ENCODE measurements at places on chromosomes 16 and 17.

- no peak for DNase-seq
Observed at GRCh38 chr17:33684735-33685134, 391.6 kb upstream of the ASIC2 start.

DNA sequence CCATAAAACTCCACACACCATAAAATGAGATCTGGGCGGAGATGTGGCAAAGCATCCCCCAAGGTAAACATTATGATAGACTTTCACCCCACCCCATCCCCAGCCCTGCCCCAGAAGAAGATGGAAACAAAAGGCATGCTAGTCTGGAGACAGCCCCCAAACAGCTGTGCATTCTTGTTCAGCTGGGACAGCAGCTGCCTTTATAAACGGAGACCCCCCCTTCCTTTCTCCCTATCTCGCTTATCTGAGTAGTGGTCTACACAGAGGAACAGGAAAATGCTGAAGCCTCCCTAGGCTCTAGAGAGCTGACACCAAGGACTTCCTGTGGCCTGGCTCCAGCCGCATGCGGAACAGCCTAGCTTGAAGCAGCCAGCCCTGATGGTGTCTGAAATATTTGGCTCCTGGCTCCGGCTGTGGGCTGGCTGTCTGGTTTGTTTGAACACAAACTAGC lies 190.3 kb upstream of the ANKFN1 start:
- no peak for DNase-seq

GRCh38 chr17:62794666-62794971 lies 13.5 kb downstream of the MARCHF10 start:
- no peak for DNase-seq

GRCh38 chr16:79928142-79928873 lies 327.8 kb upstream of the MAF start:
- DNase-seq = no peak

- no peak for DNase-seq
Observed at GRCh38 chr16:735982-736453, 4.8 kb downstream of the CIAO3 start.

DNA sequence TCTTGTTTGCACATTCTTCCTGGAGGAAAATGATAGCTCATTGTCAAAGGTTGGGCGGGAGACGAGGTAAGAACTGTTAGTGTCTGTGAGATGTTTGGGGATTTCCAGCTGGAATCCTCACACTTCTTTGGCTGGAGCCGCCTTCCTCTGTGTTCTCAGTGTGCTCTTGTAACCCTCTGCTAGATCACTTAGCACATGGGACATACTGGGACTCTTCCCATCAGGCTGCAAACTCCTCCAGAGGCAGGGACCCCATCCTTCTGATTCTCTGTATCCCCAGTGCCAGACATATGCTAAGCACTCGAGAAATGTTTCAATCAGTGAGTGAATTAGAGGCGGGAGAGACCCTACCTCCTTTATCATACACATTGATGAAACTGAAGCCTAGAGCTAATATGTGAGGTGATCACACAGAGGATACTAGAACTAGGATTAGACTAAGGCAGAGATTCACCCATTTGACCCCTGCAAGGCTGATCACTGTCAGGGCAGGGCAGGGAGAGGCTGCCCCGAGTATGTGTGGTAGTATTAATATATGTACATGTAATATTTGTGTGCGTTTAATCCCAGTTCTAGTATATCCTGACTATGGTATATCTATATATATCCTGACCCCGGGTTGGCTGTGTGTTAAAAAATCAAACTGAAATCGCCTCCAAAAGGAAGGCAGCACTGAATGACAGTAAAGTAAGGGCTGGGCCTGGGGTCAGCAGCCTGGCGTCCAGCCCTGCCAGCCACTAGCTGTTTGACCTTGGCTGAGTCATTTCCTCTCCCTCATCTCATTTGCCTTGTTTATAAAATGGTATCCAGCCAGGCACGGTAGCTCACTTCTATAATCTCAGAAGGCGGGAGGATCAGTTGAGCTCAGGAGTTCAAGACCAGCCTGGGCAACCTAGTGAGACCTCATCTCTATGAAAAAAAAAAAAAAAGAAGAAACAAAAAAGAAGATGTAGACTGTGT lies 75.5 kb upstream of the TBX2 start:
- DNase-seq = peak; percentile 41

- peak; percentile 83 for DNase-seq
Observed at GRCh38 chr16:85611444-85612190, 1.5 kb upstream of the GSE1 start.

- no peak for DNase-seq
Observed at GRCh38 chr17:48187872-48188608, 80.5 kb downstream of the SNX11 start.

DNA sequence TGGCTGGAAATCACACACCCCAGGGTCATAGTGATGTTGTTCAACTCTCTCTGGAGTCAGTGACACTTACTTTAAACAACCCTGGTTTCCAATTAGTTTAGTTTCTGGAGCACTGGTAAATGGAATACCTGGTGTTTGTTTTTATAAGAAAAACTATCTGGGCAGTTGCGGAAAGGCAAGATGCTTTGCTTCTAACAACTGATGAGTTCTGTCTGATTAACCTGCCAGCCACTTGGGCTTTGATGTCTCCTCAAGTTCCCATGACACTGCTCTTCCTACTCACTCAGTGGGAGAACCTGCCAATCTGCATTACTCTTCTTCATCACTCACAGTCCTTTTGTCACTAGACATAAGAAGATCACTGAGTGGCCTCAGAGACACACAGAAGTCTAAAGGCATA lies 78.7 kb upstream of the MTMR4 start:
- no peak for DNase-seq

GRCh38 chr17:60891149-60891548 lies 213.5 kb downstream of the BCAS3 start:
- no peak for DNase-seq

DNA sequence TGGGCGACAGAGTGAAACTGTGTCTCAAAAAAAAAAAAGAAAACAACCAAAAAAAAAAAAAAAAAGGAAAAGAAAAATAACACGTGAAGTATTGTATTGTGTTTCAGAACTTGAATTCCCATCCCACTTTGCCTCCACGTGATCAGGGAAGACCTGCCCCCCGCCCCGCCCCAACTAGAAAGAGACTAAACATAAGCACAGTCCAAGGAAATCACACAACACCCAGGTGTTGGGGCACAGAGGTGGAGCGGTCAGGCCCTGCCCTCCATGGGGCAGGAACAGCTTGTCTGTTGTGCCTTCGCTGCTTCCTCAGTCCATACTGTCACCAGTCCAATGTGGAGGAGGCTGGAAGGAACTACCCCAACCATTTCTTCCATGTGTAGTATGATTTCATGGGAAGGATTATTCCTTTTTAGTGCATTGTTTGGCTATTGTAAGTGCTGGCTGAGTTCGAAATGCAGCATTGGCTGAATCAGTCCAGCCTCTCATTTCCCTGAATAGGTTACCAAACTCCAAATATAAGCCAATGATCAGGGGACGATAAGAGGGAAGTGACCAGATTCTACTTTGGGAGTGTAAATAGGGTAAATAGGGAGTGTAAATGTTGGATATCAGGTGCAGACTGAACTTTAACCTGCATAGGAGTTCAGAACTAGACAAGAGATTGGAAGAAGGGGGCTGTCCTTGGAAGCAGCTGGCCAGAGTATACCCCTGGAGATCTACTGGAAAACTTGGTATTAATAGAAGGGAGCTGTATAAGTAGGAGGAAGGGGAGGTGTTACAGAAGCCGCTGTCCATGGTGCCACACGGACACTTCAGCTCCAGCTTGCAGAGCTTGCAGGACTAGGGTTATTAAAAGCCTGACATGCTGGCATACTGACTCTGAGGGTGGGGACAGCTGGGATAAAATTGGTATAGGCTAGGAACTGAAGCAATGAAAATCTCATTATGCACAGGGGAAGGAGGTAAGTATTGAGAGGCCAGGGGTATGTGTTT lies 50.7 kb downstream of the TANGO6 start:
- DNase-seq = no peak

GRCh38 chr16:2713985-2714774 lies 5.8 kb downstream of the PRSS27 start:
- DNase-seq = no peak

- no peak for DNase-seq
Observed at GRCh38 chr16:50553182-50553710, 5.0 kb downstream of the NKD1 start.

- DNase-seq = no peak
Observed at GRCh38 chr16:23692190-23692837, 13.6 kb downstream of the PLK1 start.

DNA sequence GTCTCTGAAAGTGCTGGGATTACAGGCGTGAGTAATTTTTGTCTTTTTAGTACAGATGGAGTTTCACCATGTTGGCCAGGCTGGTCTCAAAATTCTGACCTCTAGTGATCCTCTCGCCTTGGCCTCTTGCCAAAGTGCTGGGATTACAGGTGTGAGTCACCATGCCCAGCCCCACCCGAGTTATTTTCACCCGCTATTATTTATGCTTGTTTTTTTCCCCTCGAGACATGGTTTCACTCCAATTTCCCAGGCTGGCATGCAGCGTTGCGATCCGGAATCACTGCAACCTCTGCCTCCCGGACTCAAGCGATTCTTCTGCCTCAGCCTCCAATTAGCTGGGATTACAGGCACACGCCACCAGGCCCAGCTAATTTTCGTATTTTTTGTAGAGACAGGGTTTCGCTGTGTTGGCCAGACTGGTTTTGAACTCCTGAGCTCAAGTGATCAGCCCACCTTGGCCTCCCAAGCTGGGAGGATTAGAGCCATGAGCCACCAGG lies 9.2 kb downstream of the RPL23 start:
- DNase-seq = no peak

DNA sequence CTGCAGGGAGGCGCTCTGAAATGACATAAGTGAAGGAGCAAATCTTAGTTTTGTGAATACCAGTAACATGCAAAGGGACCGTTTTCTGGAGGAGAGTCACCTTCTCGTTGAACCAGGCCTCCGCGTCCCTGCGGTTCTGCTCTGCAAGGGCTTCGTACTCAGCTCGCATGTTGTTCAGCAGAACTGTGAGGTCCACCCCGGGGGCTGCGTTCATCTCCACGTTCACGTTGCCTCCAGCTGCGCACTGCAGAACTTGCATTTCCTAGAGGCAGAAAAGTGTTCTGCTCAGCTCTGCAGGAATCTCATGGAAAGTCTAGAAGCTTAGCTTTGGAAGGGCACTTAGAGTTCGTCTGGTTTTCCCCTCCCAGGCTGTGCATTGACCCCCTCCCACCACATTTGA lies 4.1 kb downstream of the KRT25 start:
- DNase-seq = no peak

DNA sequence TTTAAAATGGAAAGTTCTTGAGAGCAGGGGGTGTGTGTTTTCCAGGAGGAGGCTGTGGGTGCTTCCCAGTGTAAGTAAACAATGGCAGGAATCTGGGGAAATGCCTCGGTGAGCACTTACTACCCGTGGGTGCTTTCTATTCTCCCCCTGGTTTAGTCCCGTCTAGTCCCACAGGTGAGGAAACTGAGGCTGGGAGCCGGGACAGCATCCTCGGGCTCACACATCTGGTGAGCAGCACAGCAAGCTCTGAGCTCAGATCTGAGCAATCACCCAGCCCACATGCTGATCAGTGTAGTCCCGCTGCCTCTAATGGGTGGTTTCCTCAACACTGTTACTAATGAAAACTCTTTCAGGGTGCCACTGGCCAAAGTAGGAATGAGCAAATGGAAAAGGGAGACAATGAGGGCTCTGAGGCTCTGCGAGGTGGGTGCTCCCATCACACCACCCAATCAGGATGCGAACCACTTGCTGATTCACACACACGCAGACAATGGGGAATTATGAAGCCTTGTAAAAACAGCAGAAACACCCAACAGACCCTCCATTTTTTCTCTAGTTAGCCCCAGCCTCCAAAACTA lies 202.6 kb downstream of the PARN start:
- peak; percentile 55 for DNase-seq

DNA sequence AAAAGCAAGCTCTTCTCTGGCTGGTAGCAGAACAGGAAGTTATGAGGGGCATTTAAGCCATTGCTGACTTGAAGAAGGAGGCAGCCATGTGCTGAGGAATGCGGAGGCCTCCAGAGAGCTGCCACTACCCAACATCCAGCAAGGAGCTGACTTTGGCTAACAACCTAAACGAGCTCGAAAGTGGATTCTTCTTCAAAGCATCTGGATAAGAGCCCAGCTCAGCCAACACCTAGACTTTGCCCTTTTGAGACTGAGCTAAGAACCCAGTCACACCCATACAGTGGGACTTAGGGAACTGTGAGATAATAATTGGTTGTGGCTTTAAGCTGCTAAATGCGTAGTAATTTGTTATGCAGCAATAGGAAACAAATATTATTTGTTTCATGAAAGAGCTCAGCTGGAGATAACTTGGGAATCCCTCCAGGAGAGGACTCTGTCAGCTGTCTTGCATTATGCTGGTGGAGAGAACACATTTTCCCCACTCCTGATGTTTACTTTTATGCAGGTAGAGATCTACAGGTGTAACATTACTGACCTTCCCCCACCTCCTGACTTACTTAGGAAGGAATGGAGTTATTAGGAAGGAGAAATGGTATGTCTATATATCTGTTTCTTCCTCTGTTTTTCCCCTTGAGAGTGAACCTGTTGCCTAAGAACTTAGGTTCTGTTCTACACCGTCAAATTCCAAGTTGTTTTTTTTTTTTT lies 52.7 kb upstream of the ZNF629 start:
- DNase-seq = no peak

DNA sequence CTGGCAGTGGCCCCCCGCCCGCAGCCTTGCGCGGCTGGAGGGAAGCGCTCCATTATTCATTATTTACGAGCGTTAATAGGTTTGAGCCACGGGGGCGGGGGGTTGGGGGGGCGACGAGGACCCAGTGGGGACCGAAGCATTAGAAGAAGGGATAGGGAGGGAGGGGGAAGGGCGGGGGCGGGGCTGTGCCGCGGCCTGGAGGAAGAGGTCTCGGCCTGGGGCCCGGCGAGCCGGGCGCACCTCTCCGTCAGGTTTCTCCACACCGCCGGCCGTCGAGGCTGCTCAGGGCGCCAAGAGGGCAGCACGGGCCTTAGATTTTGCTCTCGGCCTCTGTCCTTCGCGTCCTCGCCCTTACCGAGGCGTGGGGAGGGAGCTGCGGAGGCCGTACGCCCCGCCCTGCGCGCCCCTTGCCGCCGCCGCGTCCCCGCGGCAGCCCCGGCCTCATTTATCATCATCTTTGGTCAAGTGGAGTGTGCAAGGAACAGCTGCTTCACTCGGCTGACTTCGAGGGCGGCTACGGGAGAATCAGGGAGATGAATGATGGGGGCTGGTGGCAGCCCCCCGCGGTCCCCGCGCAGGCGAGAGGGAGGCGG lies 54.2 kb downstream of the SREBF1 start:
- no peak for DNase-seq

DNA sequence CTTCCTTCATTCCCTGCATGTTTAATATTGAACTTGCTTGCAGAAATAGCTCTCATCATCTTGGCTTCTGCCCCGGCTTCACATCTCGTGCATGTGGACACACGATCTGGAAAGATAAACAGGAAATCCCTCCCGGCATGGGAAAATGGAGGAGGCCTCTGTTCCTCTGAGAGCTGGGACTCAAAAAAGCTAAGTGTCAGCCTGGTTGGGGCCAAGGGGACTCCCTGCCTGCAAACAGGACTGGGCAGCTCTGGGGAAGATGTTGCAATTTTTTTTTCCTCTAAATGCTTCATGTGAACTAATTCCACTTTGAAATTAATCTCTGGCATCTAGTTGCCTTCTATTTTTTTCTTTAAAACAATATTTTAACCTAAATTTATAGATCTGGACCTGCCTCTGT lies 24.8 kb downstream of the ITPRIPL2 start:
- DNase-seq = no peak

- no peak for DNase-seq
Observed at GRCh38 chr17:62790564-62790986, 17.5 kb downstream of the MARCHF10 start.
